Activated T-cell treated with anti-CD3 and anti-CD28 coated beads for 24 hours (primary cell): ENCODE measurements at places on chromosomes 1 and 21.

DNA sequence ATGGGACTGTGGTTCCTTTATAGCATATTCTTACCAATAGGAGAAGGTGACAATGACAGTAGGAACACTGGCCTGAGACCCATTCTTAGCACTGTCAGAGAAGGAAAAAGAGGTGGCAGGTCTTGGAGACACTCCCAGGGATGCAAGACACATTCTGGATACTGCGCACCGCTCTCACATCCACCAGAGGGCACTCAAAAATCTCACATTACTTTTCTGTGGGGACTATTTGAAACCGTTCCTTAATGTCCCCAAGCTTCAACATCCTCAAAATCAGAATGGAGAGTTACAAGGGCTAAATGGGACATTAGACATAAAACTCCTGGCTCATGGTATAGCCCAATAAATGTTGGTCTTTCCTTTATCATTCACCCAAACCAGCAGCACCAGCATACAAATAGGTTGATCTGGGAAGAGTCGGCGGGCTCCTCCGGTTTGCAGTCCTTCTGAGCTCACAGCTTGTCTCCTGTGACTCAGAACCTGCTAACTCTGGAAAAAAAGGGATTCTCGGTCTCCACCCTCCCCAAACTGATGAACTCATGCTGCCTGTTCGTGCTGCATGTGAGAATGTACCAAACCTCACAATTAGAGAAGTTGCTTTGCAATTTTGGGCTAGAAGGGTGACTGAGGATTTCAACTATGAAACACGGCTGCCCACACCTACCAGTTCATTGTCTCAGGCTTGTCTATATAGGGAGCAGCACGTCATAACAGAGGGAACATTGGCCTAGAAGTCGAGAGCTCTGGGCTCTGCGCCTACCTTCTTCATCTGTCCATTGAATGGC, 40.2 kb downstream of the IL12RB2 start:
- DNase-seq, result no peak

GRCh38 chr1:26028490-26028980, 7.0 kb downstream of the EXTL1 start:
- DNase-seq, result no peak

- no peak for DNase-seq
Measured at GRCh38 chr1:113859478-113860175, 11.9 kb downstream of the PTPN22 start.

DNA sequence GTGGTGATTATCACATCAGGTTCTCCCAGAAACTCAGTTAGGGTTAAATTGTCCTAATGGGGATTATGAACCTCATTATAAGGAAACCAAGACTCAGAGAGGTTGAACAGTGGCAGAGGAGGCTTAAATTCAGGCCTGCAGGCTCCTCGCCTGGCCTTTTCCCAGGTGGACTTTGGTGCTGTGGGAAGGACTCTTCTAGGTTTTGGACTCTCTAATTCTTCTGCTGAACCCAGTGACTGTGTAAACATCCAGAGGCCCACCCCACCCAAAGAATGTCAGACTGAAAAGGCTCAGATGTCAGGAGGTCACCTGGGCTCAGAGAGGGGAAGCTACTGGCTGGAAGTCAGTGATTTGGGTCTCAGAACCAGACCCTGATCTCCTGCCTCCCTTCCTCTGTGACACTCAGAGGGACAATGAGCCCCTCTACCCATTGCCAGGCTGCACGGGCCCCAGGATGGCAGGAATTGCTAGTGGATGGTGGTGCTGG, 2.5 kb downstream of the ZNF362 start:
- no peak for DNase-seq

GRCh38 chr21:35609263-35609662, 451.1 kb downstream of the SETD4 start:
- DNase-seq, result no peak

GRCh38 chr1:209397910-209398309, 185.6 kb upstream of the CAMK1G start:
- no peak for DNase-seq

- no peak for DNase-seq
Measured at GRCh38 chr1:63148825-63149645, 173.3 kb upstream of the FOXD3 start.

DNA sequence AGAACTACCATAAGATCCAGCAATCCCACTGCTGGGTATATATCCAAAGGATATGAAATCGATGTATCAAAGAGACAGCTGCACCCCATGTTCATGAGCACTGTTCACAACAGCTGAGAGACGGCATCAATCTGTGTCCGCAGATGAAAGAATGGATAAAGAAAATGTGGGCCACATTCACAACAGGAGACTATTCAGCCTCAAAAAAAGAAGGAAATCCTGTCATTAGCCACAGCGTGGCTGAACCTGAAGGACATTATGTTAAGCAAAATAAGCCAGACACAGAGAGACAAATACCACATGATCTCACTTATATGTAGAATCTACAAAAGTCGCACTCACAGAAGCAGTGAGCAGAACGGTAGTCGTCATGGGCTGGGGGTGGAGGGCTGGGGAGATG, 99.2 kb upstream of the IFFO2 start:
- DNase-seq, result no peak

- DNase-seq, result no peak
Measured at GRCh38 chr1:65009176-65009575, 42.8 kb upstream of the JAK1 start.

GRCh38 chr1:234722904-234723720, 113.1 kb upstream of the IRF2BP2 start:
- DNase-seq, result peak; percentile 71

GRCh38 chr1:203536980-203537455, 43.1 kb downstream of the OPTC start:
- DNase-seq, result no peak
